Stimulated activated CD4-positive, alpha-beta T cell treated with anti-CD3 and anti-CD28 coated beads, Interleukin-1b, Interleukin-23, amount 100 ng/mL, for 48 hours (primary cell): ENCODE measurements at places on chromosomes 7 and 10.

GRCh38 chr10:89515031-89515841 lies 20.2 kb downstream of the SLC16A12 start:
- no peak for DNase-seq

GRCh38 chr10:123878666-123879303 lies 12.8 kb downstream of the CPXM2 start:
- no peak for DNase-seq

DNA sequence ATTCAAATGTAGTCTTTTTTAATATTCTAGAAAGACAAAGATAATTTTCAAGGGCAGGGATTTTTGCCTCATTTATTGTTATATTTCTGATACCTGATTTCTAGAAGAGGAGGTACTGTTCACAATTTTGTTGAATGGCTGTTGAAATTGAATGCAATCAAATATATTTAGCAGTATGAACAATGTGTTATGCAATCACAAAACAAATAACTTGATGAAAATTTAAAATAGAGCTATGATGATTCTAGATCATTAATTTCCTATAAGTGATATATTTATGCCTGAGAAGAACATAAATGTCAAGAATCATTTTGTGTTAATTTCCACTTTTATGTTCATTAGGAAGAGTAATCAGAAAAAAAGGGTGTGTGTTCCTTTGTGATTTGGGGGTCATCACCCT lies 114.6 kb upstream of the CNTNAP2 start:
- DNase-seq, result no peak

DNA sequence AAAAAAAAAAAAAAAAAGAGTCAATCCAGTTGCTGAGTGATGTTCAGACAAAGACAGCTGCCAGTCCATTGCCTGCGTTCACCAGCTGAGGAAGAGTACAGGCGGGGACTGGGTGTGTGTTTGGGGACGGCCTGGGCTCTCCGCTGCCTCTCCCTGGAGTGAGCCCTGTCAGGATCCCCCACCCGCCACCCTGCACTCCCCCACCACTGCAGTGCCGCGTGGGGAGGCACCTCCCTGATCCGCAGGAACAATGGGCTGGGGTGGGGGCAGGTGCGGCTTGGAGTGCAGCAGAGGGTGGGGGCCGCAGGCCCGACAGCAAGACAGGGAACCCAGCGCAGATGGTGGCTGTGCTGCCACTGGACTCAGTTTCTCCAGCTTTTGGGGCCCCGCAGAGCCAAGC lies 1.4 kb downstream of the HSPA12A start:
- DNase-seq, result no peak
